Mesothelial cell of epicardium (in vitro differentiated cells): ENCODE measurements at places on chromosomes 11 and 22.

- DNase-seq: no peak
Observed at GRCh38 chr11:117575856-117576255, 221.2 kb downstream of the DSCAML1 start.

- DNase-seq: no peak
Observed at GRCh38 chr11:130689222-130689908, 226.9 kb downstream of the SNX19 start.

DNA sequence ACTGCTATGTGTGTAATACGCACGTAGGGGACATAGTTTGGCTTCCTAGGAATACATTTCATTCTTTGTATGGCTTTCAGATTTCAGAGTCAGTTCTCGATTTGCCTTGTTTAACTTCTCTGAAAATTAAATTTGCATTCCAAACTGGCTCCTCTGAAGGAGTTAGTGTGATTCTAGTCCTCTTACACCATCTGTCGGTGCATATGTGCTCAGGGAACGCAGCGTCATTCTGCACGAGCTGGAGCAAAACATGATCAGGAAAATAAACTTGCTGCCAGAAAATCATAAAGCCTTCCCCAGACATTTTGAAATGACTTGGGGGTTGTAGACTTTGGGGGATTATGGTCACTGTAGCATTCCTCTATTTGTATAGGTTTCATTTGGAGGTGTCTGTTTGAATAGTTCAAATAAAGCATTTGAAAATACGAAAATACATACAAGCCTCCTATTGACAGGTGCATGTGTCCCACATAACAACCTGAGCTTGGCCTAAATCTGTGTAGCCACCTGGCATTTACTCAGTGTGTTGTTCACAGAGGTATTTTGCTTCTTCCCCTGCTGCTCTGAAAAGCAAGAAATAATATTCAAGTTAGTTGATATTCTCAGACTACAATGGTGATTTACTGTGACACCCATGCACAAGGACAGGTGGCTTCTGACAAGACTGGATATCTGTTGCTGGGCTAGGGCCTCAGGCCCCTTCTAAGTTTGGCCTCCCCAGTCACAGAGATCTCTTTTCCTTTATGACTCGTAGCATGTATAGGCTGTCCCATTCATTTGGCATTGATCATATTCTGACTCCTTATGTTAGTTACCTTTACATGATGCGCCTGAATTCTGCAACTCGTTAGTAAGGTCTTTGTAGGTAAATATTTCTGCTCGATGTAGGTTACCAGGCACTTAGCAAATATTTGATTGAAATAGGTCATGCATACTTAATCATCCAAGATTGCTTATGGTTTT, 81.6 kb upstream of the SORL1-AS1 start:
- DNase-seq: no peak

- no peak for DNase-seq
Observed at GRCh38 chr22:37961062-37961461, 7.6 kb downstream of the POLR2F start.

GRCh38 chr11:93718057-93718563, 23.2 kb downstream of the TAF1D start:
- DNase-seq: no peak

DNA sequence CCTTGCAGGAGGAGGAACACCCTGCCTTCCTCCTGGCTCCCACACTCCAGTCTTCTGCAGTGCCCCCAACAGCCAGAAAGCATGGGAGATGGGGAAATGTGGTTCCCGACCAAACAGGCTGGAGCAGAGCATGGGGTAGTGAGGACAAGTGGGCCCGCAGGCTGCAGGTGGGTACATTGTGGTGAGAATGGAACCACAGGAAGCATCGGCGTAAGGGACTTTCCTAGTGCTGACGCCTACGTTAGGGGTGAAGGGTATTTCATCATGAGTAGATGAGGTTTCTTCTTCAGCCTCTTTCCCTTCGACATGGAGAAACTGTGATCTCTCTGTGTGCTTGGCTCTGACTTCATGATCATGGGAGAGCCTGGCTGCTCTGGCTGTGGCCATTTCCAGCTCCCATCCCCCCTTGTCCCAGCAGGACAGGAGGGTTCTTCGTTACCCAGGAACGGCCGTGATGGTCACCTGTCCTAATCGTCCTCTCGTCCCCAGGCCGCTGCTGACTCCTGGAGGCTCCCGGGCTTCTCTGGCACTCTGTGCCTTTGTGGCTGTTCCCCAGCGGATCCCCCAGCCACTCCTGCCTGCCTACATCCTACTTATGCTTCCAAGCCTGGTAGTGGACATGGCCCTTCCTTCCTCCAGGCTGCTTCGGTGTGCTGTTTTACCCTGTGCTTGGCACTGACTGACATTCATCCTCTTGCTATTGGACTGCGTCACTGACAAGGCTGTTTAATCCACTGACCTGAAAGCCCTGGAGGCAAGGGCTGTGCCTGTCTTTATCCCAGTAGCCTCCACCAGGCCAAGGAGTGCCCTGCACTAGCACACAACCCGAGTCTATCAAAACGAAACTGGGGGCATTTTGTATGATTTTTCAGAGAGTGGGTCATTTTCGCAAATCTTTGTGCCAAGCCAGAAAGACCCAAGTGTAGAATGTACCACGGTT, 65.2 kb upstream of the CECR2 start:
- no peak for DNase-seq

DNA sequence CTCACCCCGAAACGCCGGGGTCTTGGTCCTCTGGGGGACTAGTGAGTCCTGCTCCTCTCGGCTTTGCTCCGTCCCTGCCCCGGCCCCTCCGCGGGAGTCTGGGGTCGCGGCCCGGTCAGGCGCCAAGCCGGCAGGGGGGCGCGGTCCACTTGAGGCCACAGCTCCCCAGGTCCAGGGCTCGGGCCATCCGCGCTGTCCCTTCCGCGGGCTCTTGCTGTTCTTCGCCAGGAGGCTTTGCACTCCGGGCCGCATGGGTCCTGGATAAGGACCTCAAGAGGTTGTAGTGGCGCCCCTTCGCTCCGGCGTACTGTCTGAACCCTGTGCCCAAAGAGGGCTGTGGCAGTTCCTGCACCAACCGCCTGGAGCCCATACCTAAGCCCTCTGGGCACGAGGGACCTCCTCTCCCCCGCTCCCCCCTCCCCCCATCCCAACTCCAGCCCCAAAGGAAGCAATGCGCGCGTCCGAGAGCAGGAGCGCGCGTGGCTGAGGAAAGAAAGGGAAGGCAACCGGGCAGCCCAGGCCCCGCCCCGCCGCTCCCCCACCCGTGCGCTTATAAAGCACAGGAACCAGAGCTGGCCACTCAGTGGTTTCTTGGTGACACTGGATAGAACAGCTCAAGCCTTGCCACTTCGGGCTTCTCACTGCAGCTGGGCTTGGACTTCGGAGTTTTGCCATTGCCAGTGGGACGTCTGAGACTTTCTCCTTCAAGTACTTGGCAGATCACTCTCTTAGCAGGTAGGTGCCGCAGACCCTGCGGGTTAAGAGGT, at the start of gene ADM:
TSS of gene ADM (plus strand) at position 579 of the 767 bp plus-strand sequence. CDS start 628 bp downstream, outside the sequence.
- no peak for DNase-seq

GRCh38 chr11:134383576-134384221, 28.3 kb downstream of the B3GAT1 start:
- no peak for DNase-seq

GRCh38 chr22:20244691-20245576, 23.2 kb downstream of the RTN4R start:
- DNase-seq: no peak

DNA sequence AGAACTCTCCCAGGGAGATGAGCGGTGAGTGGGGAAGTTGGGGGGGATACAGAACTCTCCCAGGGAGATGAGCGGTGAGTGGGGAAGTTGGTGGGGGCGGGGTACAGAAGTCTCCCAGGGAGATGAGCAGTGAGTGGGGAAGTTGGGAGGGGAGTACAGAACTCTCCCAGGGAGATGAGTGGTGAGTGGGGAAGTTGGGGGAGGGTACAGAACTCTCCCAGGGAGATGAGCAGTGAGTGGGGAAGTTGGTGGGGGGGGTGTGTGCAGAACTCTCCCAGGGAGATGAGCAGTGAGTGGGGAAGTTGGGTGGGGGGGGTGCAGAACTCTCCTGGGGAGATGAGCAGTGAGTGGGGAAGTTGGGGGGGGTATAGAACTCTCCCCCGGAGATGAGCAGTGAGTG, 186.5 kb downstream of the SHANK2 start:
- DNase-seq: no peak

DNA sequence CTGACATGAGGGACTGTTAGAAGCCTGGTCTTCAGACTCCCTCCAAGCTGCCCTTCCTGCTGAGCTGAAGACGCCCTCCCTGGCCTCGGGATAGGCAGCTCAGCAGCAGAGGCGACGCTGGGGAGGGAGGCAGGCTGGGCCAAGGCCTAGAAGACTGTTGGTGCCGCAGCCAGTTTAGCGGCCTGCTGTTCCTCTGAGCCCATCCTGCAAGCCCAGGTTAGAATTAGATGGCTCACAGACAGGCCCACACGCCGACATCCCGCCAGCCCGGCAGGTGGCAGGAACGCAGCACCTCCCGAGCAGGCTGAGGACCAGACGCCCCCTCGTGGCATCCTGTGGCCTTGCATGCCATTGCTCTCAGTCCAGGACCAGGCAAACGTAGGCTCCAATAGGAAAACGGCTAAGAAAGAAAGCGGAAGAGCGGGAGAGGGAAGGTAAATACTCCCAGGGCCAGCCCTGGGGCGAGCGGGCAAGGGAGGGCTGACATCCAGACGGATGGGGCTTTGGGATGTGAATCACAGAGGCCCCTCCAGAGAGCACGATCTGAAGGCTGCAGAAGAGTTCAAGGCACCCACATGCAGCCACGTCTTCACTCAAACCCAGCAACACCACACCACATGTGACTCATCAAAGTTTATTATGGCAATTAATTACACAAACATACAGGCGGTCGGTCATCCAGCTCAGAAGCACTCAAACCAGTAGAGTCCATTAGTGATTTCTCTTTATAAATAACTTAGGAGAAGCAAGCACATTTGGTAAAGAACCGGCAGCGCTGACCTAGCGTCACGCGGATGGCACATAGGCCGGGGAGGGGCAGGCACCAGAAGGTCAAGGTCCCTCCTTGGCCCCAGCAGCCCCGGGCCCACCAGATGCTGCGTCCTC, 27.6 kb downstream of the CD5 start:
- peak; percentile 81 for DNase-seq

GRCh38 chr11:20013346-20014066, 146.8 kb downstream of the DBX1 start:
- no peak for DNase-seq

- DNase-seq: no peak
Observed at GRCh38 chr11:95736355-95736754, 53.2 kb downstream of the FAM76B start.

- DNase-seq: no peak
Observed at GRCh38 chr11:68998390-68998911, 14.6 kb downstream of the MRGPRF start.

- no peak for DNase-seq
Observed at GRCh38 chr11:104443387-104443786, 279.4 kb upstream of the PDGFD start.

GRCh38 chr11:112016765-112017376, 8.3 kb upstream of the DLAT start:
- DNase-seq: no peak

- no peak for DNase-seq
Observed at GRCh38 chr22:20316844-20317401, 2.9 kb downstream of the DGCR6L start.

GRCh38 chr11:117127171-117127901, 16.8 kb upstream of the PAFAH1B2 start:
- DNase-seq: no peak

DNA sequence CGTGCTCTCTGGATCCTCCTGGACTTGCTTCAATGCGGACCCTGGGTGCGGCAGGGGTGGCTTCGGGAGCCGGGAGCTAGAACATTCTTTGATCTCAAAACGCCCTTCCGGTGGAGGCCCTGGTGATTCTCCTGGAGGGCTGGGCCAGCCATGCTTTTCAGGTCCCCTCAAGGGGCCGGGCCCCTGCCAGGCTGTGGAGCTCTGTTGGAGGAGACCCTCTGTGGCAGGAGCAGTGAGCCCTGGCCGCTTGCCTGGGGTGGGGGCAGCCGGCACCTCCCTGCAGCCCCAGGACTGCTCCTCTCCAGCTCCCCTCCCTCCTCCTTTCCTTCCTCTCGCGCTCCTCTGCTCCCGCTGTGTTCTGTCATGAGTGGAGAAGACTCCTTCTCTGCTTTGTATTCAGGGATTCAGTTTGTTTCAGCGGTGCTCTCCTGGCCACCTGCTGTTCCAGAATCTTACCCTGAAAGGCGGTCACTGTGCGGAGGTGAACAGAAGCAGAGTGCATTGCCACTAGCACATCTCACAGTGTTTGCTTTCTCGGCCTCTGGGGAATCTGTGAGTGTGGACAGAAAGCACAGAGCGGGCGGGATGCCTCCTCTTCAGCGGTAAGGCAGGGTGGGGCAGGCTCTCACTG, 289.1 kb downstream of the TBC1D22A start:
- no peak for DNase-seq

DNA sequence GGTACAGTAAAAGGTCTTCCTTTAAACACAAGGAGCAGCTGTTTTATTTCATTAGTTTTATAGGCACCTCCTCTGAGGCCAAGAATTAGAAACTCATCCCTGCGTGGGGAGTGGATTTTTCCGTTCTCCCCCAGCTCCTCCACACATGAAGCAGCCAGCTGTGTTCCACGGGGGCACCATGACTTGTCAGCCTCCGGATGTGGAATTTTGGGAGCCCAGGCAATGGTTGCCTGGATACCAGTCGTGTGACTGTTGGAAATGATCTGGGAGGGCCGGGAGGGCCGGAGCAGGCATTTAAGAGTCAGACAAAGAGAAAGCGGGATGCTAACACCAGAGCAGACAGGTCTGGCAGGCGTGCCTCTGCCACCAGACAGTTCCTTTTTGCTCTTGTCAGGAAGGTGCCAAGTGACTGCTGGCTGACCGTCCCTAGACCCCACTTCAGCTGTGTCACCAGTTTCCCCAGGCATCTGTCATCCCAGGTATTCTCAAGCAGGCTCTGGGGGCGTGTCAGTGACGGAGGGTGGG, 15.9 kb upstream of the CDC42EP2 start:
- DNase-seq: no peak

DNA sequence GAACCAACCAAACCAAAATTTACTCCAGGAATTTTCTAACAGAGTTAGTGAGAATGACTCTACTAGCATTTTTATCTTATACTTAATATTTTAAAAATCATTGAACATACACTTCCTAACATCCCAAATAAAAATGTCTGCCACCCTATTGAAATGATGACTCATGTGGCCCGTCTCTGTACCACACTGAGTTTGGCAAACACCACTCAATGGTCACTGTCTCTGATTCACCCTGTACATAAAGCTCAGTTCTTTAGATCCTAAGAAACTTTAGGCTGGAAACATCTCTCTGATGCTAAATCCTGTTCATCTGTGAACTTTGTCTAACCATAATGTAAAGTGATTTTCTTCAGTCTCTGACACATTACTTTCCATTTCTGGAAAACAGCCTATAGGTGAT, 182.0 kb downstream of the CWF19L2 start:
- no peak for DNase-seq

- DNase-seq: no peak
Observed at GRCh38 chr11:83249972-83250593, 36.1 kb downstream of the CCDC90B start.

- no peak for DNase-seq
Observed at GRCh38 chr11:117488996-117489952, 161.6 kb downstream of the CEP164 start.
